ENCODE measurements at places on chromosomes 7 and 10. TPM values are rescaled to one million over a fixed set of nuclear protein-coding genes. Genes with fewer than 3 reads are reported as not detected.

The EIF4H gene
- 190 TPM for total RNA-seq

The C7orf33 gene
- total RNA-seq, result not detected

The C7orf57 gene
- total RNA-seq, result not detected

The ATOH7 gene
- total RNA-seq, result not detected

The BMPR1A gene
- total RNA-seq, result 104 TPM

The LMOD2 gene
- total RNA-seq, result not detected

The PTCD1 gene
- total RNA-seq, result 6.0 TPM

The A1CF gene
- not detected for total RNA-seq

The TRIL gene
- total RNA-seq, result 7.0 TPM

The AKR1C4 gene
- not detected for total RNA-seq

The NODAL gene
- total RNA-seq, result not detected

DNA sequence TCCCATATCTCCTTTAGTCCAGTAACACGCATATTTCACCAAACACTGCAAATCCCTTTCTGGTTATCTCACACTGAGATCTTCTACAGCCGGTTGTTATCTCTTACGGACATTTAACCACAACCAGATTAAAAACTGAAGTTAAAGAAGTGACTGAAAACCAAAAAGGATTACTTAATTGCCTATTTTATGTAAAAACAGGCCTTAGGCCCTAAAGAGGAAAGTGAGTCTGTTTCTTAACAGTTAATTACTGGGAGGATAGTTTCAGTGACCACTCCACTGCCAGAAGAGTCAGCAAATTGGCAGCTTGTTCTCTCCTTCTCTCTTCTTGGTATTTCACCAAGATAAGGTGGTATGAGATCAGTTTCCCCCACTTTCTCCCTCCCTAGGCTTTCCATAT lies 161.9 kb upstream of the MEOX2 start:
- H3K36me3 ChIP-seq, result no peaks in the 10 kb centered on the region
- no peak overlapping the region for H3K4me3 ChIP-seq
- no peaks in the 10 kb centered on the region for H3K4me1 ChIP-seq

DNA sequence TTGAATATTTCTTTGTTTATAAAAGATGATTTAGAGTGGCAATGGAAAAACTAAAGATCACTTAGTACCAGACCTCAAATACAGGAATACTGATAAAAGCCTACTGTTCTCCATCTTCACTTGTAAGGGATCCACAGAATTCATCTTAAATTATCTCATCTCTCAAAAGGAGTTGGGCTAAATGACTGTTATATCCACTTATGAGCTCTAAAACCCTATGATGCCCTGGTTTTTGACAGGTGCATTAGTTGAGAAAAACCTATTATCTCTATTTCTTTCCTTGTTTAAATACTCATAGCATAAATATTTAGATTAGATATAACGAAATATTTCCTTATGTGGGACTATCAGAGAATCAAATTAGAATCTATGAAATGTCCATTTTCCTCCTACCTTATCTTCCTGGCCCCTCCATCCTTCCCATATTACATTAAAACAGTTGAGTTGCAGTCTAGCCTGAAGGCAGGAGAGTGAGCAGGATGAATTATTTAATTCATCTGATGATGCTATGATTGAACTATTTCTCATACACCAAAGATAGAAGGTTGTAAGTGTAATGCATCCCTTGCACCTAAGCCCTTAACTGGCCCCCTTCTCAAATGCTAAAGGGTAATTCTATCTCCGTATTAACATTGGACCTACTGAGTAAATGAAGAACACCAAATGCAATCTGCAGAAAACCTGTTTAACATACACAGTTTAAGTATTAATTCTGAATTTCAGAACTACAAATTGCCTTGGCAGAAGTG lies 29.7 kb downstream of the PPP3CB start:
- no peak overlapping the region for H3K4me3 ChIP-seq
- peaks cover 1% of the 10 kb centered on the region for H3K4me1 ChIP-seq
- H3K36me3 ChIP-seq, result no peaks in the 10 kb centered on the region
- H3K27ac ChIP-seq, result no peak overlapping the region

DNA sequence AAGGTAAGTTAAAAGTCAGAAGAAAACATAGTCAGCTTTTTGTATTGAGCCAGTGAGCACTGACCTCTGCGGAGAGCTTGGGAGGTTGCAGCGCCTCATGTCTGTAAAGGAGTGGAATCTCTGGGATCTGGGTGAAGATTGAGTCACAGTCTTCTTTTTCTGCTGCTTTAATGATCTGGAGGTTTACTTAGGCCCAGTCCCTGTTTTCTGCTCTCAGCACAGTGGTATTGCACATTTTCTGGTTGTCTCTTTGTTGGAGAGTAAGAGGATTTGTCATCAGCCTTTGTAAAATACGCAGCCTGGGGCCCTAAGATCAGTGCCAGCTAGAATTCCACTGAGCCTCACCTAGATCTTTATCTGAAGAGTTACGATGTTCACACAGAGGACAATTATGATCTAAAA lies 58.3 kb upstream of the GJD4 start:
- no peak overlapping the region for H3K27ac ChIP-seq
- DNase-seq, result no peak
- H3K4me1 ChIP-seq, result peaks cover 5% of the 10 kb centered on the region

GRCh38 chr7:22454446-22454845 lies 45.5 kb downstream of the STEAP1B start:
- no peaks in the 10 kb centered on the region for H3K36me3 ChIP-seq
- H3K4me3 ChIP-seq, result no peak overlapping the region
- H3K27me3 ChIP-seq, result no peaks in the 10 kb centered on the region
- no peak overlapping the region for H3K27ac ChIP-seq

GRCh38 chr10:119178372-119179119 lies at the start of gene PRDX3:
Gene PRDX3 (minus strand): TSS chr10:119178812. CDS start chr10:119178790, 22 bp downstream.
- H3K27me3 ChIP-seq, result no peaks in the 10 kb centered on the region
- peak within 1 kb of the TSS; percentile 82 for H3K27ac ChIP-seq
- H3K4me3 ChIP-seq, result peak within 1 kb of the TSS; percentile 36
- H3K4me1 ChIP-seq, result no peaks in the 10 kb centered on the region

GRCh38 chr7:98619450-98620321 lies 2.6 kb downstream of the NPTX2 start:
- no peak overlapping the region for H3K4me3 ChIP-seq
- no peak for DNase-seq
- H3K4me1 ChIP-seq, result no peaks in the 10 kb centered on the region
- H3K27ac ChIP-seq, result no peak overlapping the region

GRCh38 chr10:63681993-63682697 lies 160.9 kb downstream of the REEP3 start:
- H3K36me3 ChIP-seq, result no peaks in the 10 kb centered on the region
- no peak overlapping the region for H3K4me3 ChIP-seq
- H3K27ac ChIP-seq, result no peak overlapping the region
- no peak for DNase-seq
- no peaks in the 10 kb centered on the region for H3K27me3 ChIP-seq

GRCh38 chr7:83468251-83468739 lies 180.6 kb downstream of the SEMA3E start:
- no peaks in the 10 kb centered on the region for H3K36me3 ChIP-seq
- H3K27ac ChIP-seq, result no peak overlapping the region
- H3K27me3 ChIP-seq, result no peaks in the 10 kb centered on the region

DNA sequence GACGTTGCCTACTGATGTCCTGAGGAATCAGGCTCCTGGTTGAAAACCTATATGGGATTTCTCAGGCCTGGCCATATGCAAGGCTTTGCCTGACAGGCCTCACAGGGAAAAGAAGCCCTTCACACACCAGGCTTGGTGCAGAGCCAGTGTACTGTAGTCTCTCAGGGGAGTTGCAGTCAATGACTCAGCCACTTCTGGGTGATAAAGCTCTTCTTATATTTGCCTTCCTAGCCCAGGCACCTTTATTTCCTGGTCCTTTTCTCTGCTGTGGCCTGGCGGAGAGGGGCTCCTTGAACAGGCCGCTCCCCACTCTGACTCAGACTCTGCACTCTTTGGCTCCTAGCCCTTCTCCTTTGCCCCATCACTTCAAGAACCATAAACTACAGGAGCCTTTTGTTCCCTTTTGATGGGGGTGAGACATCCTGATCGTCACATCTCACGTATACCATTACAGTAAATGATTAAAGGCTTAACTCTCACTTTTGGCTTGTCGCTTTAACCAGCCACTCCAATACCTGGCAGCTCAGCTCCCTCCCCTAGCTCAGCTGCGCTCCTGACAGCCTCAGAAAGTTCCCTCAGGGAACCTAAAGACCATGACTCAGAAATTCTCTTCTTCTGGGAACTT lies 33.5 kb downstream of the DPY19L1 start:
- no peaks in the 10 kb centered on the region for H3K4me1 ChIP-seq
- no peak overlapping the region for H3K27ac ChIP-seq
- H3K36me3 ChIP-seq, result no peaks in the 10 kb centered on the region
- no peaks in the 10 kb centered on the region for H3K27me3 ChIP-seq
- H3K4me3 ChIP-seq, result no peak overlapping the region

DNA sequence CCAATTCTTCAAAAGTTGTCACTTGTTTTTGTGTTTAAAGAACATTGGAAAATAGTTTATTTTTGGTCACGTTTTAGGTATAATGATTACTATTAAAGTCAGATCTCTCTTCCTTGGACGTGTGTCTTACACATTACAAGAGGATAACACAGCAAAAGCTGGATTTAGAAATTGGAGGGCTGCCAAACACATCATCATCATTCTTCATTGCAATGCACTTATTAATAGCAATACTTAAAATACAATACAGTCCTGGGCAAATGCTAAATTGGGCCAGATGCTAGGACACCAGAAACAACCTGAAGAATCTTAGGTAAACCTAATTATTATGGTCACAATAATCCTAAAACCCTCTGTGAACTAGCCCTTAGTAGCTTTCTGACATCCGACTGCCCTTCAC lies 303.6 kb downstream of the DGKB start:
- no peaks in the 10 kb centered on the region for H3K27me3 ChIP-seq
- no peak overlapping the region for H3K27ac ChIP-seq
- no peak for DNase-seq
- H3K36me3 ChIP-seq, result no peaks in the 10 kb centered on the region
- no peak overlapping the region for H3K4me3 ChIP-seq

GRCh38 chr10:3772361-3773171 lies 12.4 kb downstream of the KLF6 start:
- no peaks in the 10 kb centered on the region for H3K27me3 ChIP-seq
- peaks cover 5% of the 10 kb centered on the region for H3K4me1 ChIP-seq
- H3K4me3 ChIP-seq, result no peak overlapping the region
- peak overlapping the region; percentile 50 for H3K27ac ChIP-seq
- H3K36me3 ChIP-seq, result no peaks in the 10 kb centered on the region
- DNase-seq, result no peak

DNA sequence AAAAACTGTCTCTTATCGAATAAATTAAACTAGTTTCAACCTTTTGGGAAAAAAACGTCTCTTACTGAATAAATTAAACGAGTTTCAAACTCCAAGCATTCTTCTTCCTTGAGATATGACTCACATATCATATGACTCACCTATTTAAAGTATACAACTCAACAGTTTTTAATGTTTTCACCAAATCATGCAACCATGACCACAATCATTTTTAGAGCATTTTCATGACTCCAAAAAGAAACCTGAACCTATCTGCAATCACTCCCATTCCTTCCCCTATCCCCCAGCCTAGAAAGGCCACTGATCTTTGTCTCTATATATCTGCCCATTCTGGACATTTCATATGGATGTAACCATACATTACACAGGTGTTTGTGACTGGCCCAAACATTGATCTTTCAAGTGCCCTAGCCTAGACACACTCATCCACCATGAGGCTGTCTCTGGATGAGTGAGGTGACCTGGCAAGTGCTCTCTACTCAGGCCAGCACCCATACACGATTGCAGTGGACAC lies 115.3 kb downstream of the PIP4K2A start:
- no peaks in the 10 kb centered on the region for H3K27me3 ChIP-seq
- peaks cover 4% of the 10 kb centered on the region for H3K4me1 ChIP-seq
- DNase-seq, result no peak
- no peaks in the 10 kb centered on the region for H3K36me3 ChIP-seq
- no peak overlapping the region for H3K27ac ChIP-seq

DNA sequence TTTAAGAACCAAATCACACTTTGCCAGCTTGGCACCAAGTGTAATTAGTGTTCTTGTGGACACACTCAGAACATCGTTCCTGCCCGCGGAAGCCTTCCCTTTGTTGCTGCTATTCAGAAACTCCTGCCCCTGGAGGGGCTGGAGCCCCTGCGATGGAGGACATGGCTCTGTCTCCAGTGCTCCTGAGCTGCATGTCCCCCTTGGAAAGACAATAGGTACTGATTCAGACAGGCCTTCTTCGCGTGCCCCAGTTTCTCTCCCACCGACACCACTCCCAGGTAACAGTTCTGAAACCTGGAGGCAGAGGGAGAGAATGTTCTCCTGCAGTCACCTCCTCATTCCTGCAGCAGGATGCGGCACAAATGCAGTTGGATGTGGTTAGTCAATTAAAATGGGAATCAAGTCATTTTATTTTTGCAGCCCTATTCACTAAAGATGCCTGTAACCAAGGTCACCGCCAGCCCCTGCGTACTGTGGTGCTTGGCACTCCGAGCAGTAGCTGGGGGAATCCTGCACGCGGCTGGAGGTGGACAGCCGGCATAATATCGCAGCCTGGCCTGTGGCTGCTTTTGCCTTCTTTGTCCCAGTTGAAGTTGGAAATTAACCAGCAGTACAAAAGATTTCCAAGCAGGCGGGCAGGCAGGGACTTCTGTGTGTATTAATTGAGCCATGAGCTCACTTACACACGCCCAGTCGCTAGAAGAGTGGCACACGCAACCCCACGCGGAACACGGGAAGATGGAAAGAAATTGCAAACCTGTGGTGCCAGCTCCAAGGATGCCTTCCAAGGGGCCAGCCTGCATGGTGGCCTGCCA lies 205.7 kb downstream of the EBF3 start:
- H3K4me3 ChIP-seq, result no peak overlapping the region
- H3K36me3 ChIP-seq, result no peaks in the 10 kb centered on the region
- peak; percentile 59 for DNase-seq

DNA sequence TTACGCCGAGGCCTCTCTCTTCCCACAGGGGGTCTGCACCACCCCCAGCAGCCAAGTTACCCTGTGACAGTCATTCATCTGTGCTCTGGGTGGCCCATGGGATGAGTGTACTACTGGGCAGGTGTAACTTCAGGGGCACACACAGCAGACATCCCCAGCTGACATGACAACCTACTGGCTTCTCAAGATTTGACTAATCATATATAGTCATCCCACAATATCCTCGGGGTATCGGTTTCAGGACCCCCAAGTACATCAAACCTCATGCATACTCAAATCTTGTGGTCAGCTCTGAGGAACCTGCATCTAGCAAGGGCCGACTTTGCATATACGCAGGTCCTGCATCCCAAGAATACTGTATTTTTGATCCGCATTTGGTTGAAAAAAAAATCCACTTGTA lies 336.9 kb upstream of the C7orf33 start:
- no peaks in the 10 kb centered on the region for H3K27me3 ChIP-seq
- DNase-seq, result no peak
- H3K4me3 ChIP-seq, result no peak overlapping the region
- no peak overlapping the region for H3K27ac ChIP-seq
- no peaks in the 10 kb centered on the region for H3K4me1 ChIP-seq

- no peak overlapping the region for H3K4me3 ChIP-seq
- no peaks in the 10 kb centered on the region for H3K36me3 ChIP-seq
- no peaks in the 10 kb centered on the region for H3K4me1 ChIP-seq
- H3K27me3 ChIP-seq, result no peaks in the 10 kb centered on the region
- no peak overlapping the region for H3K27ac ChIP-seq
- no peak for DNase-seq
These were observed 71.5 kb upstream of the ADO start for GRCh38 chr10:62732841-62733653.

- no peaks in the 10 kb centered on the region for H3K27me3 ChIP-seq
- no peaks in the 10 kb centered on the region for H3K4me1 ChIP-seq
- no peak for DNase-seq
- peaks cover 17% of the 10 kb centered on the region for H3K36me3 ChIP-seq
- no peak overlapping the region for H3K27ac ChIP-seq
These were observed 18.8 kb downstream of the ZNF282 start for GRCh38 chr7:149214020-149214720.

GRCh38 chr7:151665368-151665767 lies 145.7 kb upstream of the RHEB start:
- peaks cover 5% of the 10 kb centered on the region for H3K4me1 ChIP-seq
- no peaks in the 10 kb centered on the region for H3K27me3 ChIP-seq
- H3K27ac ChIP-seq, result peak overlapping the region; percentile 62
- DNase-seq, result peak; percentile 89
- no peaks in the 10 kb centered on the region for H3K36me3 ChIP-seq
